ENCODE measurements at places on chromosomes 16 and 17.
A peak's percentile ranks its signal among the peaks of the same experiment; 100 is the strongest.

- DNase-seq = no peak
Observed at GRCh38 chr16:10027553-10027952, 154.7 kb downstream of the GRIN2A start.

GRCh38 chr17:28745786-28746411 lies 2.1 kb downstream of the TRAF4 start:
- no peak for DNase-seq

DNA sequence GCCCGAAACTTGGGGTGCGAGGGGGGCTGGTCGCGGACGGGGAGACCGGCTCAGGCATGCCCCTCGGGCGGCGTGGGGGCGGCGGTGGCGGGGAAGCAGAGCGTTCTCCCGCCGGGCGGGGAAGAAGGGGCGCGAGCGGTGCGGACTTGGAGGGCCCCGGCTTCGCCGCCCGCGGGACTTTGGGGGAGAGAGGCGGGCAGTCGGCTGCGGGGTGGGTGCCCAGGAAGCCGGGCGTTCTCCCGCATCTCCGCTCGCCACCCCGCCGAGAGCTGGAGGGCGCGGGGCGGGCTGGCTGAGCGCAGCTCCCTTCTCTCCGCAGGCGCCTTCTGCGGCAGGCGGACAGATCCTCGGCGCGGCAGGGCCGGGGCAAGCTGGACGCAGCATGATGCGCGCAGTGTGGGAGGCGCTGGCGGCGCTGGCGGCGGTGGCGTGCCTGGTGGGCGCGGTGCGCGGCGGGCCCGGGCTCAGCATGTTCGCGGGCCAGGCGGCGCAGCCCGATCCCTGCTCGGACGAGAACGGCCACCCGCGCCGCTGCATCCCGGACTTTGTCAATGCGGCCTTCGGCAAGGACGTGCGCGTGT lies 772 bp downstream of the NTN1 start:
- DNase-seq = no peak

DNA sequence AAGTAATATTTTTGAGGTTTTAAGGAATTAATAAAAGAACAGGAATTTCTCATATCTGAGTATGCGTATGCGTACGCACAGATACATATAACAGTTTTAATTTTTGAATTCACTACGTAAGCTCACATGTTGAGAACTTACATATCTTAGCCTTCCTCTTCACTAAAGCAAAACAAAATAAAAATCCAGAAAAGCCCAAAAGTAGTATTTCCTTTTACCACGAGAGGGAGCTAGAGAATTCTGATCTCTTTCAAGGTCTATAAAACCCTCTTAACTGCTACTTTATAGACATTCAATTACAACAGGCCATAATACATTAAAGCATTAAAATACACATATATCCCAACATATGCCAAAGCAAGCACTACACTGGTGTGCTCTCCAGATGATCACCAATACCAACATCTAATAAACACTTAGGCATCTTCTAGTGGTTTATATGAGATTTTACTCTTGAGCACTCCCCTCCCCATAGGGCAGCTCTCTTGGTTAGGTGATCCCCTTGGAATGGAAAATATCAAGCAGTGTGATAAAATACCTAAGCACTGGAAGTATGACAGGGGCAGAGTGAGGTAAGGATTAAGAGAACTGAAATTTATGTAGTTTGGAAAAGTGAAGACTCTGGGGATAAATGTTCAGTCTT lies 94.0 kb downstream of the SKAP1 start:
- DNase-seq = peak; percentile 63

GRCh38 chr16:53043428-53043831 lies 9.3 kb downstream of the CHD9NB start:
- DNase-seq = no peak

DNA sequence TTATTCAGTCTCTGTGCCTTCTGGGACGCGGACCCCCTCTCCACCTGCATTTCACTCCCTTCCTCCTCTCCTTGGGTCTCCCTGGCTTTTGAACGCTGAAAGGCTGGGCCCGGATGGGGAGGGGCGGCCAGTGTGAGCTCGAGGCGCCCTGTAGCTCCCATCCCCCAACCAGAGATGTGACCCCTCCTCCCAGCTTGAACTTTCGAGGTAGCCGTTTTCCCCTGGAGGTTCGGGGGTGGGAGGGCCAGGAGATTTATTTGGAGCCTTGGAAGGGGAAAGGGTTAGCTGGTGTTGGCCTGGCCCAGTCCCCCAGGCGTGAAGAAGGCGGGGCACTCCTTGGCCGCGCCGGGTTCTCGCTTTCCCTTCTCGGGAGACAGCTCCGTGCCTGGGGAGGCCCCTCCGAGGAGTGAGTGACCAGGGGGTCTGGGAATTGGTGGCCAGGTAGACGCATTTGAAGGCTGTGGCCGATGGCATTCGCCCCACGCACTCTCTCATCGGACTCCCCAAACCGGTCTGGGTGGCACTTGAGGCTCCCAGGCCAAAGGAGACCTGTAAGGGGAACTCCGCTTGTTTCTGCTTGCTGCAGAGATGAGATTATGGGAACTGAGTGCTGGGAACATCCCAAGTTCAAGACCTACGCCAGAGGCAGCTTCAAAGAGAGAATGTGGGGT lies 942 bp downstream of the LDAF1 start:
- no peak for DNase-seq

GRCh38 chr17:17342242-17342945 lies 39.2 kb downstream of the NT5M start:
- no peak for DNase-seq
